CD4-positive, alpha-beta T cell treated with Interleukin-2 at 100 ng/mL for 4 hours (primary cell): ENCODE measurements at places on chromosomes 6 and 20.

DNA sequence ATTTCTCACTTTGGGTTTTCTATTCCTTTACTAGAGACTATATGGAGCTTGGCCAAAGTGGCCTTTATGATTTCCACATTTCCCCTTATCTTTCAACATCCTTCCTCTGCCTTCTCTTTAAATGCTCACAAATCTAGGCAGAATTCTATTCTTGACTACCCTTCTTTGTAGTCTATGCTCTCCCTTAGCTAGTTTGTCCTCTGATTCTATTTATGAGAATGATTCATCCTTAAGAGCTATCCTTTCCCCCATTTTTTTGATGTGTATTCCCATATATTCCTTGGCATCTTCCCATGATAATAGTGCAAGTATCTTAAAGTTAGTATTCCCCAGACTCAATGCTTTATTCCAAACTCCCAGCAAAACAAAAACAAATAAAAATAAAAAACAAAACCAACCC is 53.1 kb downstream of the IL20RA start:
- DNase-seq: no peak

DNA sequence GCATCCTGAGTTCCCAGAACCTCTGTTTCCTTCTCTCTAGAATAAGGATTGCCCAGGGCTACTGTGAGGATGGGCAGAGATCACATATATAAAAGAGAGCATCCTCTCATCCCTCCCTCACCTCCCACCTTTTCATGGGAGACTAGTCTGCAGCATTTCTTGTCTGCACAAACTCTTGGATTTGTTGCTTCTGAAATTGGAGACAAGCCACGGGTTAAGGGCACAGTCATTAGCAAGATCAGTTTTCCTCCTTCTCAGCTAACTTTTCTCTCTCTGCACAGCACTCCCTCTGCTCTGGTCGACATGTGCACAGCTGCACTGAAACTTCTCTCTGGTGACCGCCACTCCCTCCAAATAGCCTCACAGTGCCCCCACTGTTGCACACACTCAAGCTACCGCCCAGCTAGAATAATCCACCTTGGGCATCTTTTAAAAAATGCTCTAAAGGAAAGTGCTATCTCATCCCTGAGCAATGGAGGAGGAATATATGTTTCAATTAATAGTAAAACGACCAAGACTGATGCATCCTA is 50.9 kb upstream of the DUSP22 start:
- DNase-seq: no peak

DNA sequence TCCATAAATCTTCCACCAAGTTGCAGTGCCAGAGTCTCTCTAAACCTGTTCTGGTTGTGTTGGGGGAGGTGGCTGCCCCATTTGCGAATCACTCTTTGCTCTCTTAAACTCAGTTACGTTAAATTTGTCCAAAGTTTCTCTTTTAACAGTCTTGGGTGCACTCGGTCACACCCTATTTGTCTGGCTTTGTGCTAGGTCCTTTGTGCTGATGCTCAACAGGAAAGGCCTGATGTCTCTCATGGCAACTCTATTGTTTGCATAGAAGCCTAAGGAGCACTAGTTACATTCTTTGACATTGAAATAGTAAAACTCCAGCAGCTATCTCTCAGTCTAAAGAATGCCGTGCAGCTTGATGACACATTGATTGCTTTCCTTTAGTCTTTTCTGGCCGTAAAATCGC is 105.1 kb downstream of the TRMT11 start:
- DNase-seq: no peak

- DNase-seq: no peak
Measured at GRCh38 chr6:169970306-169970988, 219.0 kb downstream of the ERMARD start.

GRCh38 chr6:102736941-102737368 is 1343.4 kb downstream of the GRIK2 start:
- DNase-seq: no peak

DNA sequence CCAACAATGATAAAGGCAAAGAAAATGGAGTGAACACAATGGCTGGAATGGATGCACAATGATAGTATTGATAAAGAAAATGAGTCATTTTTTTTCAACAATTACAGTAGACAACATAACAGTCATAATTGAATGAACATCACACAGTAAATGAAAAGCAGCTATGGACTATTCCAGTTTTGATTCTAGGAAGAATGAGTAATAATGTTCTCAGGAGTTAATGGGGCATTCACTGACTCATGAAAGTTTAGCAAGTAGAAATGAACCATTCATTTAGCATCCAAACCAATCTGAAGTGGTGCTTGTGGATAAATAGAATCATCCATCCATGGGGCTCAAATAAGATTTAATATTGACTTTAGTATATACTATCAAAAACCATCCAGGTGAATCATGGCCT is 1029.5 kb upstream of the GJE1 start:
- DNase-seq: no peak

DNA sequence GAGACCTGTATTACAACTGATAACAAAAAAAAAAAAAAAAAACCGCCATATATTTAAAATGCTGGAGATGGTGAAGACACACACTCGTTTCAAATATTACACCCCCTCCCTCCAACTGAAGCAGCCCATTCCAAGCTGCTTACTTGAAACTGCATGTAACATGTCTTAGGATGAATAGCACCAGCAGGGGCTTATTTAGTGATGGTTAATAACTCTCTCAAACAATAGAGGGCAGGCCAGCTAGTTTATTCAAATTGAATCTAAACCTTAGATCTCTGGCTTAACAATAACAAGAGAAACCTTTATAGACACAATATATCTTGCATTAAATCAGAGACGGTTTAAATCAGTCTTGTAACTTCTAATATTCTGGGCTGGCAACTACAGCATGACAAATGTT is 9.3 kb upstream of the JPH2 start:
- no peak for DNase-seq

DNA sequence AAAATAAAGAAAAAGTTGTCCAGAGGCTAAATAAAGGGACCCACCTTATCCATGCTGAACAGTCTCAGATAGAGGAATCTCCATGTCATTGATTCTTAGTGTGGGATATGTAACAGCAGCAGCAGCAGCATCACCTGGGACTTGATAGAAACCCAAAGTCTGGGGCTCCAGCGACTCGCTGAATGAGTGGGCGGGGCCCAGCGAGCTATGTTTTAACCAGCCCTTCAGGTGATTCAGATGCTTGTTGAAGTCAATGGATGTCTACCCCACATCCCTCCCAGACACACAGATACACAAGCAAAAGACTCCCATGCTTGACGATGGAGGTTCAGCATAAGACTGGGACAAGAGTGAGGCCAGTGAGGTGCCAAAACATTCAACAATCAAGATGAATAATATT is 298.6 kb downstream of the UBE3D start:
- no peak for DNase-seq

GRCh38 chr6:101747716-101748115 is 354.2 kb downstream of the GRIK2 start:
- DNase-seq: no peak

- DNase-seq: peak; percentile 70
Measured at GRCh38 chr6:139262519-139263300, 29.1 kb downstream of the TXLNB start.

DNA sequence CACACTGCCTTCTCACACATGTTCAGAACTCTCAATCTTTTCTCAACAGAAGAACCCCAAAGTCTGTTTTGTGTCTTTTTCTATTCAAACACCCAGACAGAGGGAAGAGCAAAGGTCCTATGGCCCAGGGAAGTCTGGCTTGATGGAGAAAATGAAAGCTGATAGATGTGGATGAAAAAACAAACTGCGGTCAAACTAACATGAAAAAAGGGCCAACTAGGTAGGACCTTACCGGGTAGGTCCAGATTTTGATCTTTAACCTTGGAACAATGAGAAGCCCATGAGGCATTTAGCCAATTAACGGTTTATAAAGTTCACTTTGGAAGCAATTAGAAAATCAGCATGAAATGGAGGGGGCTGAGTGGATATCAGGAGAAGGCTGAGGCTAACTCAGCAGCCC is 507.7 kb upstream of the SLC35B3 start:
- DNase-seq: no peak

DNA sequence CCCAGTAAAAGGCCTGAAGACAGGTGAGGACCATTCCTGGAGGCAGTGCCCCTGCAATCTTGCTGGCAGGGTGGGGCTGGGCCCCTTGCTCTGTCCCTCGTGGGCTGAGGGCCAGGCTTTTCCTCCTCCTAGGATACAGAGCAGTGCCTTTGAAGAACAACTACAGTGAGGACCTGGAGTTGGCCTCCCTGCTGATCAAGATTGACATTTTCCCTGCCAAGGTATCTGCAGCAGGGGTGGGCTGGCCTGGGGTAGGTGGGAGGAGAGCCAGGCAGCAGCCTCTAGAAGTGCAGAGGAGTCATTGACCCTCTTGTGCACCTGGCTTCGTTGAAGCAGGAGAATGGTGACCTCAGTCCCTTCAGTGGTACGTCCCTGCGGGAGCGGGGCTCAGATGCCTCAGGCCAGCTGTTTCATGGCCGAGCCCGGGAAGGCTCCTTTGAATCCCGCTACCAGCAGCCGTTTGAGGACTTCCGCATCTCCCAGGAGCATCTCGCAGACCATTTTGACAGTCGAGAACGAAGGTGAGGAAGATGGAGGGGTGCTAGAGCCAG is 36.5 kb downstream of the PLCG1 start:
- no peak for DNase-seq

- DNase-seq: no peak
Measured at GRCh38 chr6:154117485-154117884, 78.4 kb downstream of the OPRM1 start.

- no peak for DNase-seq
Measured at GRCh38 chr6:15434823-15435380, 189.0 kb downstream of the JARID2 start.

GRCh38 chr6:20717743-20718142 is 183.5 kb downstream of the CDKAL1 start:
- DNase-seq: no peak

GRCh38 chr6:40460380-40460779 is 126.8 kb downstream of the LRFN2 start:
- no peak for DNase-seq

DNA sequence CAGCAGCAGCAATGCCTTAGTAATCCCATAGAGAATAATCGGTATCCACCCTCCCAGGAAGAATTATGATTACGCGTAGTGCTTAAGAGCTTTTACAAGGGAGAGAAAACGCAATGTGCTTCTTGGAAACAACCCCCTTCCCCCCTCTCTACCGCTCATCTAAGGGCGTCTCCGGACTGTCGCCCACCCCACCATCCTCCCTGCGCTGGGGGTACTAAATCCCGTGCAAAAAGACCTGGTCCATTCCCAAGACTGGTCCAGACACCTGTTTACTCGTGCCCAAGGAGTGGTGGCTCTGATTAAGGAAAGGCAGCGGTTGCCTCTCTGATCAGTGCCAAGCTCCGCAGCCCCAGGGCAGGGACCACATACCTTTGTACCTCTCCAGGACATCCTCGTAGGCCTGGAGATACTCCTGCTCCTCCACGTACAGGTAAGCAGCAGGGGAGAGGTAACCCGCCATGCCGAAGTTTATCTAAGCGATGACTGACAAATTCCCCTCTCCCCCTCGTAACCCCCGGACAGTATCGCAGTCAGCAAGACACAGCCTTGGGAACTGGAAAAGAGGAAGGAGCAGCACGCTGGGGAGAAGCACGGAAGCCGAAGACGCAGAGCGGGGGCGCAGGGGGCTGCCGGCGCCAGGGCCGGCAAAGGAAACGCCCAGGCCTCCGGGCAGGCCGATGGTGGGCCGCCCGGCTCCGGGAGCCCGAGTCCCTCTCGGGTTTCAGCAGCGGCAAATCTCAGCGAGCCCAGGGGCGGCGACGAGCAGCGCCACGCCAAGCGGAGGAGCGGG is 112.0 kb upstream of the BEND6 start:
- no peak for DNase-seq

- no peak for DNase-seq
Measured at GRCh38 chr6:38143191-38144150, 323.9 kb downstream of the ZFAND3 start.

DNA sequence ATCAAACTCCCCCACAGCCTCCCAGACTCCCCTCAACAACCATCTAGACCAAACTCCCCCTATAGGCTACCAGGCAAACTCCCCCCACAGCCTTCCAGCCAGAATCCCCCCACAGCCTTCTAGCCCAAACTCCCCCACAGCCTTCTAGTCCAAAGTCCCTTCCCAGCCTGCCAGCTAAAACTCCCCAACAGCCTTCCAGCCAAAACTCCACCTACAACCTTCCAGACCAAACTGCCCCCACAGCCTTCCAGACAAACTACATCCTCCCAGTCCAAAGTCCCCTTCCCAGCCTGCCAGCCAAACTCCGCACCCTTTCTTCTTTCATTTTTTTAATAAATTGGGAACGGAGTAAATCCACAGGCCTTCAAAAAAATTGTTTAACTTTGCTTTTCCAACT is 37.4 kb upstream of the SYNDIG1 start:
- DNase-seq: no peak

DNA sequence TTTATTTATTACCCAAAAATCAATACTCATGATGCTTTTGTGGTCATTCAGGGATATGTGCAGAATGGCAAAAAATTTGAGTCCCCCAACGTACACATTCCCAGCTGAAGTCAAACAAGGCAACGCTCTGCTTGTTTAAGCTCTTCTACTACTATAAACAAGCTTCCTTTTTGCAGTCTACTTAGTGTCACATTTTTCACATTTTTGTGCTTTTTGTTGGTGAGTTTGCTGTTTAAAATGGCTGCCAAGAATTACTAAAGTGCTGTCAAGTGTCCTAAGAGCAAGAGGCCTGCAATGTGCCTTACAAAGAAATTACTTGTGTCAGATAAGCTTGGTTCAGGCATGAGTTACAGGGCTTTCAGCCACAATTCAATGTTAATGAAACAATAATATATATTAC is 2.1 kb downstream of the WFDC8 start:
- no peak for DNase-seq

GRCh38 chr6:37761554-37762271 is 57.8 kb upstream of the ZFAND3 start:
- DNase-seq: no peak

DNA sequence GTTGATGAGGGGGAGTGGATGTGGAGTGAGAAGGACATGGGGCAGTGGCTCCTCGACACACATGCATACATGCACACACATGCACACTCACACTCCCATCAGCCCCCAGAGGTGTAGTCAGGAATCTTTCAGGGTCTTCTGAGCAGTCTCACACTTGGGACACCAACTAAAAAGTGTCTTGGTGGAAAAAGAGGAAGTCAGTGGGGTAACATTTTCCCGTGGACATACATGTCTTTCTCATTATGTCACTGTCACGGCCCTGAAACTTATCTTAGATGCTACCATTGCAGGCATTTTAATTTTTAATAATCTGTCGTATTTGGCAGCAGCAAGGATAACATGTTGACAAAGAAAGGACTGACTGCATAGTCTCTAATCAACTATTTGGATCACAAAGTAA is 261.1 kb downstream of the ADGRG6 start:
- no peak for DNase-seq

DNA sequence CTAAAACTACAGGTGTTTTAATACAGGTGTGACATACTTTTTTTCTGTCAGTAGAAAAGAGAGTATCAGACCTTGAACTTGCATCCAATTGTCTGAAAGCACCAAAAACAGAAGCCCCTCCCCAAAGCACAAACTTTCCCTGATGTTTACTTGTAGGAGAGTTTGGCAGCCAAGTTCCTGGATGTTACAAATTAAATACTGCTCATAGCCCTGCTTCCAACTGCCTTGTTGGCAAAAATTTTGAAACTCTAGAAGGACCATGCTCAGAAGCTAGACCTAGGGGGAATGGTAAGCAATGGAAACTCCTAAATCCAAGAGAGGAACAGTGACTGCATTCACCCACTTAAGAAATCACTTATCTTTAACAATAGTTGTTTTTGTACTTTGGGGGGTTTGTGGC is 17.0 kb upstream of the ARG1 start:
- DNase-seq: no peak

- no peak for DNase-seq
Measured at GRCh38 chr20:45527294-45527693, 11.9 kb upstream of the SPINT3 start.
